ENCODE measurements at places on chromosomes 4 and X. TPM values are rescaled to one million over a fixed set of nuclear protein-coding genes. Genes with fewer than 3 reads are reported as not detected.

DNA sequence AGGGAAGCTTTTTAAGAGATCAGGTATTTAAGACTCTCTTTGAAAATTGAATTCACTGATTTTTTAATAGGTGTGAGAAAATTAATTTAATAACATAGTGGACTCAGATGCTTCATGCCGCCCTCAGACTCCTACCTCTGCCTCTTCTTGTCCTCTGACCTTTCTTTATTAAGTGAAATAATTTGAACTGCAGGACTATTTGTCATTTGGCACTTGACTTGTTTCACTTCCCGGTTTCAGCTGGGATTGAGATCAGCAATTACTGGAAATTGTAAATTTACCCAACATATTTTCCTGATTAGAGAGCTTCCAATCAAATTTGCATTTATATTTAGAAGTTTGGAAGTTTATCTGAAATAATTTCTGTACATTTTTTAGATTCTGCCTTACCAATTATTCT, 116.8 kb downstream of the CBR4 start:
- no peak overlapping the region for H3K27ac ChIP-seq
- no peaks in the 10 kb centered on the region for H3K27me3 ChIP-seq
- H3K4me1 ChIP-seq, result no peaks in the 10 kb centered on the region

- H3K36me3 ChIP-seq, result no peaks in the 10 kb centered on the region
- H3K27me3 ChIP-seq, result no peaks in the 10 kb centered on the region
- no peak for DNase-seq
- H3K27ac ChIP-seq, result no peak overlapping the region
- H3K4me1 ChIP-seq, result no peaks in the 10 kb centered on the region
- no peak overlapping the region for H3K4me3 ChIP-seq
These were observed 167.7 kb downstream of the FHIP1A start for GRCh38 chr4:151576627-151577026.

DNA sequence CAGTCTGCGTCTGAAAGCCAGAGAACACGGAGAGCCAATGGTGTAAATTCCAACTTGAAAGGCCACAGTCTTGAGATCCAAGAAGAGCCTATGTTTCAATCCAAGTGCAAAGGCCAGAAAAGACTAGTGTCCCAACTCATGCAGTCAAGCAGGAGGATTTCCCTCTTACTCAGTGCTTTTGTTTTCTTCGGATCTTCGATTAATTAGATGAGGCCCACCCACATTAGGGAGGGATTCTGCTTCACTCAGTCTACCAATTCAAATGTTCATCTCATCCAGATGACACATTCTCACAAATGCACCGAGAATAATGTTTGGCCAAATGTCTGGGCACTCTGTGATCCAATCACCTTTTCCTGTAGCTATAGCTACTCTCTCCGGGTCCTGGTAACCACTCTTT, 91.5 kb upstream of the S100G start:
- DNase-seq, result no peak
- no peaks in the 10 kb centered on the region for H3K27me3 ChIP-seq
- no peak overlapping the region for H3K27ac ChIP-seq
- no peak overlapping the region for H3K4me3 ChIP-seq
- H3K36me3 ChIP-seq, result no peaks in the 10 kb centered on the region

DNA sequence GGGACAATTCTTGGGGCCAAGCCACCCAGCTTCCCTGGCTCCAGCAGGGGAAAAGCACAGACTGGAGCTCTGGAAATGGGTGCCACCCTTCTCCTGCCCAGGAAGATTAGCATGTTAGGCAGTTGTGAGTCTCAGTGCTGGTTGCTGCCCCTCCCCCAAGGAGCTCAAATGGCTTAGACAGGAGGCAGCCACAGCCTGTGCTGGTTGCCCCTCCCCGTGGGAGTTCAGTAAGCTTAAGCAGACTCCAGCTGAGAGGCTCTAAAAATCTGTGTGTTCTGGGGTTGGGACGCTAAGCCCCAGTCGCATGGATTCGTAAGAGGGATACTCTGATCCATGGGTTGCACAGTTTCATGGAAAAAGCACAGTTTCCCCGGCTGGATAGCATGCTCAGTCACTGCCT, 92.7 kb upstream of the NDST3 start:
- DNase-seq, result no peak
- H3K27ac ChIP-seq, result no peak overlapping the region
- H3K4me3 ChIP-seq, result no peak overlapping the region
- no peaks in the 10 kb centered on the region for H3K27me3 ChIP-seq
- H3K36me3 ChIP-seq, result no peaks in the 10 kb centered on the region

- no peak overlapping the region for H3K27ac ChIP-seq
- H3K4me1 ChIP-seq, result peaks cover 15% of the 10 kb centered on the region
- no peaks in the 10 kb centered on the region for H3K36me3 ChIP-seq
These were observed 8.4 kb upstream of the MSX1 start for GRCh38 chr4:4851081-4851480.

DNA sequence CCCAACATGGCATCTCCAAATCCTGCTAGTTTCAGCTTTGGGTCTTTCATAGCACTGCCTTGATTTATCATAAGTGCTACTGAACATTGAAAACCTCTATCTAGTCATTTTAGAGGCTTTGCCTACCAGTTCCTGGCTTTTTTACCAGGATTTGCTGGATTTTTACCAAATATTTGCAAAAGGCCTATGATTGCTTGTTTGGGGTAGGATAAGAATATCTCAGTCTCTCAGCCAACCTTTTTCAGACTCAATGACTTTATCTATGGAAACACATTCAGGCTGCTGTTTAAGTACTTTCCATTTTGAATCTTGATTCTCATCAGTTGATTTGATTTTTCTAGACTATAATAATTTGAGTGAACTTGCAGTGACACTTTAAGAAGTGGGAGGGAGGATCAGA, 80.1 kb downstream of the NPFFR2 start:
- no peak overlapping the region for H3K27ac ChIP-seq
- H3K4me3 ChIP-seq, result no peak overlapping the region
- H3K4me1 ChIP-seq, result no peaks in the 10 kb centered on the region
- no peaks in the 10 kb centered on the region for H3K36me3 ChIP-seq

DNA sequence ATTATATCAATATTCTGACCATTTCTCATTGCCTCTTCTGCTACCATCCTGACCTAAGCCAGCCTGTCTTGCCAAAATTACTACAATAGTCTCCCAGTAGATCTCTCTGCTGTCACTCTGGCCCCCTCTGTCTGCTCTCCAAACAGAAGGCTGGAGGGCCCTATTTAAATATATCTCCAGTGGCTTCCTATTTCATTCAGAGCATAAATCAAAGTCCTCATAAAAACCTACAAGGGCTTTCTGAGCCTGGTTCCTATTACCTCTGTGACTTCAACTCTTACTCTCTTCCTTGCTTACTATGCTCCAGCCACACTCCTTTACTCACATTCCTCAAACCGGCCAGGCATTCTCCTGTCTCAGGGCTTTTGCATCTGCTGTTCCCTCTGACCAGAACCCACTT, 19.0 kb downstream of the IGSF1 start:
- DNase-seq, result no peak
- no peaks in the 10 kb centered on the region for H3K27me3 ChIP-seq
- H3K4me3 ChIP-seq, result no peak overlapping the region
- H3K4me1 ChIP-seq, result no peaks in the 10 kb centered on the region

DNA sequence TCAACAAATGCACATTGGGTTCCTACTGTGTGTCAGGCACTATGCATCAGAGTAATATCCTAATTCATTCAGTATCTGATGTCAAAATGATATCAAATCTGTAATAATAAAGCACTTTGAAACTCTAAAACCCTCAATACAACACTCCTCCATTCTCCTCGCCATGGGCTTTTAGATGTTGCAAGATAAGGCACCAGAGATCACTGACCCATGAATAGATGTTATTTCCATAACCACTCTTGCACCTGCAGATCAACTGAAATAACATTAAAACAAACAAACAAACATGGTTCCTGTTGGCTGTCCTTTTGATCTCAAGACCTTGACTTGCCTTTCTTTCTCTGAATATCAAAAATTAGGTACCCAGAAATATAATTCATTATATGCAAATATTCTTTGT, 100.2 kb downstream of the MAB21L2 start:
- H3K36me3 ChIP-seq, result no peaks in the 10 kb centered on the region
- DNase-seq, result no peak
- no peaks in the 10 kb centered on the region for H3K27me3 ChIP-seq
- H3K4me1 ChIP-seq, result no peaks in the 10 kb centered on the region

GRCh38 chr4:10117359-10118047, 904 bp upstream of the WDR1 start:
- peaks cover 77% of the 10 kb centered on the region for H3K4me1 ChIP-seq
- DNase-seq, result peak; percentile 90
- peaks cover 11% of the 10 kb centered on the region for H3K36me3 ChIP-seq
- peak overlapping the region; percentile 100 for H3K27ac ChIP-seq

DNA sequence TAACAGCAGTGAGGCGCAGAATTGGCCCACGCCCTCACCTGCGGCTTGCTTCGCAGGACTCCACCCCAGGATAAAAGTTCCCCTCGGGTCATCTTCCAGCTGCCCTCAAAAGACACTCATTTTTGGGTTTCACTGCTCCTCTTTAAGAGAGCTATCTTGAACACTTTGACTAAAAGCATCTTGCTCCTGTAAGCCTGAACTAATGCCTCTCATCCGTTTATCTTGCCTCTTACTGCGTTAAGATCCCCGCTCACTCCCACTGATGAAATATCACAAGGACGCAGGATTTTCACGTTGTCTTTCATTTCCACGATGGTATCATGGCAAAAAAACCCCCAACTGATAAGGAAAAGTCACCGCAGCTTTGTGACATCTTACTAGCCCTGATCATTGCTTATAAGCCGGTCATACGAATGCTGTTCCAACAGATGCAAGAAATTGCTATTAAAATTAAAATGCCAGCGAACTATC, 591 bp upstream of the ACSL4 start:
- DNase-seq, result no peak
- peak overlapping the region; percentile 24 for H3K4me3 ChIP-seq
- H3K27ac ChIP-seq, result no peak overlapping the region
- no peaks in the 10 kb centered on the region for H3K36me3 ChIP-seq
- no peaks in the 10 kb centered on the region for H3K4me1 ChIP-seq

- H3K27me3 ChIP-seq, result no peaks in the 10 kb centered on the region
- no peak overlapping the region for H3K4me3 ChIP-seq
- DNase-seq, result no peak
These were observed 109.6 kb upstream of the GIMD1 start for GRCh38 chr4:106478152-106478551.

DNA sequence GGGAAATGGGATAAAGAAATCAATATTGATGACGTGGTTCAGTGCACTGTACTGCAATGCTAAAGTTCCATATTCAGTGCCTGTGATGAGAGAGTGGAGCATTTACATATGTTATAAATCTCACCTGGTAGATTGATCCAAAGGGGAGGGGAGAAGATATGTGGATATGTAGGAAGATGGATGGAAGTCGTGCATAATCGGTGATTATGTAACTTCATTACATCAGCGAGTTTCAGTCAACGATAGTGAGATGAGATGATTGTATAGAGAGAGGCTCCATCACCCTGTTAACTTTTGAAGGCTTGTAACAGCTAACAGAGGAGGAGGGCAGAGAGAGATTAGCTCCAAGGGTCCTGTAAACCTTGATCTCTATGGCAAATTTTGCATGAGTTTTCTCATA, 1.8 kb downstream of the IL1RAPL1 start:
- no peak overlapping the region for H3K27ac ChIP-seq
- H3K4me3 ChIP-seq, result no peak overlapping the region
- no peak for DNase-seq
- no peaks in the 10 kb centered on the region for H3K4me1 ChIP-seq
- no peaks in the 10 kb centered on the region for H3K27me3 ChIP-seq
- H3K36me3 ChIP-seq, result no peaks in the 10 kb centered on the region

- DNase-seq, result no peak
- H3K36me3 ChIP-seq, result no peaks in the 10 kb centered on the region
- no peaks in the 10 kb centered on the region for H3K27me3 ChIP-seq
- no peaks in the 10 kb centered on the region for H3K4me1 ChIP-seq
These were observed 20.8 kb downstream of the NAT8L start for GRCh38 chr4:2079926-2080325.

- no peaks in the 10 kb centered on the region for H3K27me3 ChIP-seq
- H3K4me3 ChIP-seq, result no peak overlapping the region
- H3K27ac ChIP-seq, result no peak overlapping the region
- H3K4me1 ChIP-seq, result peaks cover 7% of the 10 kb centered on the region
- no peak for DNase-seq
These were observed 96.0 kb downstream of the PAPSS1 start for GRCh38 chr4:107624024-107624423.

DNA sequence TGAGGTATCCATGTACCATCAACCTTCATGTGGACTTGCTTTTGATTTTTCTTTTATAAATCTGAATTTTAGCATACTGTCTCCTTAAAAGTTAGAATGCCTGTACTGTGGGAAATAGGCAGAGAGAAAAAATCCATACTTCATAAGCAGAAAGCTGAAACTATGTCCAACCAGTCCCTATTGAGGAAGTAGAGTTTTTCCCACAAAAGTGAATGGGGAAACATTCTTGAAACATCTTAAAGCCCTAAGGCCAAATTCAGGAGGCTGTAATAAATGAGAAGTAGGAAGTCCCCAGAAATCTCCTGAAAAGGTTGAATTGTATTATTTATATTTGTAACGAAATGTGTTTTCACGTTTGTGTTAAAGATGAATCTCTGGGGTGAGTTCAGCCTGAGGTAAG, 56.3 kb downstream of the ENOX2 start:
- H3K4me1 ChIP-seq, result no peaks in the 10 kb centered on the region
- H3K4me3 ChIP-seq, result no peak overlapping the region
- H3K36me3 ChIP-seq, result no peaks in the 10 kb centered on the region

- no peaks in the 10 kb centered on the region for H3K27me3 ChIP-seq
- no peak overlapping the region for H3K4me3 ChIP-seq
- no peak for DNase-seq
- H3K36me3 ChIP-seq, result no peaks in the 10 kb centered on the region
These were observed 34.9 kb upstream of the NFKB1 start for GRCh38 chr4:102466298-102466697.

- no peak for DNase-seq
- H3K4me3 ChIP-seq, result no peak overlapping the region
- H3K27ac ChIP-seq, result no peak overlapping the region
- no peaks in the 10 kb centered on the region for H3K4me1 ChIP-seq
- H3K27me3 ChIP-seq, result no peaks in the 10 kb centered on the region
These were observed 80.4 kb downstream of the WFS1 start for GRCh38 chr4:6349896-6350603.

Gene CCNA2
- total RNA-seq, result 1.2 TPM

Gene TRIM75
- not detected for total RNA-seq

Gene MAOA
- total RNA-seq, result 300 TPM

Gene ARR3
- total RNA-seq, result not detected

Gene NALF2
- total RNA-seq, result 18.7 TPM

Gene ZNF674
- total RNA-seq, result 6.7 TPM

Gene IGSF1
- total RNA-seq, result 1.1 TPM
